NCI-H345 (cell line): ENCODE measurements at places on chromosomes 3 and 15.

- DNase-seq, result no peak
Observed at GRCh38 chr3:31166249-31166885, 271.9 kb upstream of the GADL1 start.

GRCh38 chr15:85692873-85693272 lies 101.9 kb downstream of the KLHL25 start:
- DNase-seq, result no peak

- no peak for DNase-seq
Observed at GRCh38 chr15:96409215-96410138, 79.0 kb downstream of the NR2F2 start.

GRCh38 chr3:68045976-68046375 lies 391.6 kb upstream of the SUCLG2 start:
- no peak for DNase-seq

- DNase-seq, result no peak
Observed at GRCh38 chr15:48765022-48765421, 45.8 kb downstream of the CEP152 start.

GRCh38 chr3:70383360-70383831 lies 71.0 kb upstream of the MDFIC2 start:
- DNase-seq, result no peak

GRCh38 chr3:197471221-197472010 lies 84.4 kb downstream of the BDH1 start:
- DNase-seq, result no peak

GRCh38 chr3:89046661-89047060 lies 60.8 kb upstream of the EPHA3 start:
- no peak for DNase-seq

GRCh38 chr15:65936282-65936681 lies 67.0 kb downstream of the RAB11A start:
- peak; percentile 23 for DNase-seq

DNA sequence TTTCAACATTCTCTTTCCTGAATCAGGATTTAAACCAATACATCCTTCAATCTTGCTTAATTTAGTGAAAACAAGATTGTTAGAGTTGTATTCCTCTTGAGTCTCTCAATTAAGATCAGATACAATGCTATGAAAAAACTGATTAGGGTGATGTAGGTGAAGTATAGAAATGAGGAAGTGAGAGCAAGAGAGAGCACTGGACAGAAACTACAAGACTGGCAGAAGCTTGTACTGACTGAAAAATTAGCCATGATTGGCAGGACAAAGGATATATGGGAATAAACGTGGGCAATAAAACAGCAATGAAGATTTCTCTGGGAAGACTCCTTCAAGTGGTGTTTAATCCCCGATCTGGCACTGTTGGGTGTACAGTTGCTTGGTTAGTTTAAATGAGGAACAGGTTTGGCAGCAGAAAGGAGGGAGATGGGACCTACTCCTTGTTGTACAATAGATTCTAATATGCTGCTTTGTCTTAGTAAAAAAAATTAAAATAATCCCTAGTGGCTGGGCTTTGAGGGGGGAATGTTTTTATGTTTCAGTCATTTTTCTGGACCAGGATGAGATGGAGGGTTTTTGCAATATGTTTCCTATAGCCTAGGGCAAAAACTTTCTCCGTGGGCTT lies 252.7 kb downstream of the SLC9A9 start:
- DNase-seq, result no peak

DNA sequence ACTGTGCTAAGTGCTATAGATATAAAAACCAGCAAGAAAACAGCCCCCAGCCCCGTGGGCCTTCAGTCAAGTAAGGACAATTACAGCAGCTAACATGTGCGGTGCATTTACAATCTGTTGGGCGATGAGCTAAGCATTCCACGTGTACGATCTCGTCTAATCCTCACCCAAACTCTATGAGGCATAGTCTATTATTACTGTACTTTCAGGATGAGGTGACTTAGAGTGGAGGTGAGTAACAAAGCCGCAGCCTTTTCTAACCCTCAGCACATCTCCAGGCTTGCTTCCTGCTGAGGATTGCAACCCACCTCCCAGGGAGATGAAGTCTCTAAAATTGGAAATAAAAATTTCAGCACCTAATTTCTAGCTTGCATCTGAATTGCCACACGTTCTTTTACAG lies 53.2 kb upstream of the MCF2L2 start:
- no peak for DNase-seq

- DNase-seq, result no peak
Observed at GRCh38 chr3:124221422-124221821, 229.5 kb upstream of the ROPN1 start.

- DNase-seq, result no peak
Observed at GRCh38 chr15:45168286-45168685, 19.5 kb downstream of the SHF start.

GRCh38 chr15:96340348-96340597 lies 9.8 kb downstream of the NR2F2 start:
- DNase-seq, result no peak

DNA sequence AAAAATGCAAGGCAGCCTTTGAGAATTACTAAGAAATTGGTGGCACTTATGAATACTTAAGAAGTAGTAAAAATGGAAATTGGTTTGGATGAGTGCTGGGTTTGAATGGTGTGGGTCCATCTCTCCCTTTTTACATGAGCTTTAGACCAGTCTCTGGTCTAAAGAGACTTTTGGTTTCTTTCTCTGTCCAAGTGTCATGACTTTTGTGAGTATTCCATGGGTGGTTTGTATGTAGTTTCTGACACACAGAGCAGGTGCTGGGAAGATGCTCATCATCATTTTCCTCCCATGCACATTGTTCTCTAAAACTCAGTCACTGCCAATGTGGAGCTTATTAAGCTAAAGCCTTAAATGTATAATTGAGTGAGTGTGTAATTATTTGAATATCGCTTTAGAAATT lies 63.5 kb downstream of the KAT2B start:
- no peak for DNase-seq

DNA sequence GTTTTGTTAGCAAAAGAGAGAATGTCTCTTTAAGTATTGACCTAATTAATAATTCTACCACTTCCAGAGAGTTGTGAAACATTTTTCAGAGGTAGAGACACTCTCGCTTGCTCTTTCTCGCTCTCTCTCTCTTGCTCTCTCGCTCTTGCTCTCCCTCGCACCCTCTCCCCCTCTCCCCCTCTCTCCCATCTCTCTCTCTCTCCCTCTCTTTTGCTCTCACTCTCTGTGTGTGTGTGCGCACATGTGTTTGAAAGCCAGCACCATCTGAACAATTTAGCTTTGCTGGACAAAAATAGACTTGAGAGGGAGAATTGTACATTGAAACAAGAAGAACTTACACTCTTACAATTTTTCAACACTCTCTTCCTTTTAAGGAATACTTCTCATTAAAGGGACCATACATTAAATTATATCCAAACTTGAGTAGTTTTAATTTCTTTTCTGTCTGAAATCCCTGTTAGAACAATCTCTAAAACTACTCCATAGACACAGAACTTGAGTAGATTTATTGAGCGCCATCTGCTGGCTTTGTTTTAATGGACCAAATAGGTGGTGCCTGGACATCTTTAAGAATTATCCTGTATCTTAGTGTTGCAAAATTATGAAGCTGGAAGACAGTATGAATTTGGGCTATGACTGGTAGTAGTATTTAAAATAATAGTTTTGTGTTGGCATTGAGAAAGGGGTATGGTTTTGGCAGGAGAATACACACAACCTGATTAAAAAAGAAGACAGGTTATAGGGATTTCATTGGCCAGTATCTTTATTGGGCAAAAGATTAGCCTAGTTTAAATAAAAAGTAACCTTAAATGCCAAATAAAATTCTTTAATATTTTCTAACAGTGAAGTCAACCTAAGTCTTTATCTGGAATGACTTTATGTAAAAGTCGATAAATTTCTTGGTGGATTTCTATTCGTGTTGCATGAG lies 124.6 kb downstream of the AKAP13 start:
- peak; percentile 8 for DNase-seq

DNA sequence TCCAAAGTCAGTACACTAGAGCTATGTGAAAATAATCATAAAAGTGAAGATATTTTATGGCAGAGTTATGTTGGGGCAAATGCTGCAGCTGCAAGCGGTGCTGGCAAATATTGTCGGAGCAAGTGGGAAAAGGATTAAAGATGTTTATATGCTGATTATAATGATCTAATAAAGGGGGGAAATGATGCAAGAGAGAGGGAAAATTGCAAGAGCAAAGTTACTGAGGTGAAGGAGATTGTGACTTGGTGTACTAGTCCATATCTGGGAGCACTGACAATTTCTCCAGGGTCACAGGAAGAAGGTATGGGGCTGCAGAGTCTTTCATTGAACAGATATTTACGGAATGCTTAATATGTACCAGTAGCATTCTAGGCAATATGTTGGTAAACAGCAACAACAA lies 45.8 kb downstream of the OPA1 start:
- DNase-seq, result no peak

- no peak for DNase-seq
Observed at GRCh38 chr3:21901484-21901883, 150.5 kb upstream of the ZNF385D start.

- DNase-seq, result no peak
Observed at GRCh38 chr3:153448151-153448829, 286.3 kb downstream of the RAP2B start.

GRCh38 chr3:59374818-59375211 lies 325.0 kb upstream of the CFAP20DC start:
- DNase-seq, result no peak

DNA sequence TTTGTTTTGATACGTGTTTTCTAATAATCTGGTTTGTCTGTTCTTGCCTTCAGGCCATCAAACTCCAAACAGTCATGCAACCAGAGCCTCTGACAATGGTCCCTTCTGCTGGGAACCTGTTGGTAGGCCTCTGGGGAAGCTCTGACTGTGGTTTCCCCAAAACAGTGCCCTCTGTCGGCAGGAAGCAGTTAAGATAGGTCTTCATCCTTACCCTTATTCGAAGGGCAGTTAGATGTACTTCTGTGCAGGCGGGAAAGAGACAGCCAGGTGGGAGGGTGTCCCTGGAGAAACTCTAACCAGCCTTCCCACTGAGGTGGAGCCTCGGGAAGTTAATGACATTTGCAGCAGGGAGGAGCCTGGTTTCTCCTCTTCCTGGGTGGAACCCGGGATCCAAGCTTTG lies 81.6 kb upstream of the CHMP2B start:
- DNase-seq, result no peak

DNA sequence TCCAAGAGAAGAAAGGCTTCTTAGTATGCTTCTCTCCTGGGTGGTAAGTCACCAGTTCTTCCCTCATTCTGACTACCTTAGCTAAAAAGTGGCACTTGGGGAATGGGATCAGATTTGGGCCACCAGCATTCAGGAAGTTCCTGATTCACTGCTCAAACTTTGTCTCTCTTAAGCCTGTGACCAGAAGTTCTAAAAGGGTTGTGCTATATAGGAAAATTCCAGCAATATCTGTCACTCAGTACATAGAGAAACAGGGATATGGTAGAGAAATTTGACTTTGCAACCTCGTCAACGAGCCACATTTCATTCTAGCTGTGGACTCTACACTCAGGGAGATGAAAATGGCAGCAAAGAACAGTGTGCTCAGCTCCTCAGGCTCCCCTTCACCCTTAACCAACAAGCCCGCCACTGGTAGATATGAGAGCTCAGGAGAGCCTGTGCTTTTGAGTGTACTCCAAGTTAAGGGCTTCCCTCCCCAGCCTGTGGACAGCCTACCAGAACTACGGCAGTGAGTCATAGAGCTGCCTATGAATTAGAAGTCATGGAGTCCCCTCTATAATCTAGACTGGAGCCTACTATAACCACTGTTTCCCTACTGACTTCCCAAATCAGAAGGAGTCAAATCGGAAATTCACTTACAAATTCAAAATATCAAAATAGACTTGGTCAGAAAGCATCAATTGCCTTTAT lies 52.6 kb upstream of the MYO5C start:
- no peak for DNase-seq

- DNase-seq, result no peak
Observed at GRCh38 chr15:69323893-69324430, 25.2 kb downstream of the PAQR5 start.

DNA sequence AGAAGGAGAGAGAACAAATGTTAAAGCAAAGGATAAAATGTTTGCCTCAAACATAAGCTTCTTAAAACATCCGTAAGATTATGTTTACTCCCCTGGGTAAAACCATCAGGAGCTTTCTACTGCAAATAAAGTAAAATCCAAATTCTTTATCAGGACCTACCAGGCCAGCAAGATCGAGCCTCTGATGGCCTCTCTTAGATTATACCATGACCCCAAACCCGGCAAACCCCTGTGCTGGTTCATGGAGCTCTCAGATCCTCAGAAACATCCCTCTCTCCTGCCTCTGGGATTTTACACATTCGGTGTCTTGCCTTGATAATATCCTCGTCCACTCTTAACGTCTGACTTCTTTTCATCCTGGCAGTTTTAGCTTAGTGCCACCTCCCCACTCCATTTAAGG lies 7.5 kb upstream of the TARS3 start:
- DNase-seq, result no peak

DNA sequence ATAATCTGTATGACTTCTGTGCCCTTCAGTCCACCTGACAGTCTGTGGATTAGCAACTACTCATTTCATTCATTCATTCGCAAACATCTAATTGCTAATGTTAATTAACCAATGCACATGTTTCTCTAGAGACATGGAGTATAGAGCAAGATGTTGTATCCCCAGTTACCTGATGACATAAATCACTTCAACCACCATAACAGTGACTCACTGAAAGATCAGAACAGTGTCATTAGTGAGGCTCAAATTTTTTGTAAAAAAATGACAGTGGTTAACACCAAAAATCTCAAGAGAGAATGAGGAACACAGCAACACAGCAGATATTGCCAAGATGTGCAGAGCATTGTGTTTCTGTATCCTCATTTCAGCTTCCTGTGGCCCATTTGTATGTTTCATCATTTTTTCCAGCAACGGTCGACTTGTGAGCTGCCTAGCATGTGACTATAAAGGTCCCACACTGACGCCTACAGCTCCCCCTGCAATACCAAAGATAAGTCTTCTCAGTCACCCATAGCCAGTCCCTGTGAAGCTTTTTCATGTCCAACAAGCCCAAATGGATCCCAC lies 3.7 kb upstream of the PLD1 start:
- DNase-seq, result no peak

DNA sequence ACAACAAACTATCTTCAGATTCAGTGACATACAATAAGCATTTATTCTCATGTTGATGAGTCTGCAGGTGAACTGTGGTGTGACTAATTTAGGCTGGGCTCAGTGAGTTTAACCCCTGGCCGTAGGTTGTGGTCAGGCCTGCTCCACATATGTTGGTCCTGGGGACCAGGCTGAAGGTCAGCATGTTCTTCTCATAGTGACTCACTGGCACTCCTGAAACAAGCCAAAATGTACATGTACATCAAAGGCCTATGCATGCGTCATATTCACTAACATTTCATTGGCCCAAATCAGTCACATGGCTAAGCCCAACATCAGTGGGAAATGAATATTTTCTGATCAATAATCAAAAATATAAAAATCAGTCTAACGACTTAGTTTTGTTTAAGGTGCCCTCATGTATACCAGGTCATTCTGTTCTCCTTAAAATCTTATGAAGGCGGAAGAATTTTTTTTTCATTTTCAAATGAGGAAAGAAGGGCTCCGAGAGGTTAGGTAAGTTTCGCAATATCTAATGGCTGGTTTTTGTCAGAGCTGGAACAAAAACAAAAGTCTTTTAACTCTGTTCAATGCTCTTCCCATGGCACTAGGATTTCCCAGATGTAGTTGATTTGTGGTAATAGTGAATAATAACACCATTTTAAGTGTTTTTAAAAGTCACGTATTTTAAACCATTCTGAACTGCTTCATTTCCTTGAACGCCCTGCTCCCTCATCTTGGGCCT lies 148.5 kb downstream of the MFSD1 start:
- DNase-seq, result no peak

GRCh38 chr3:8500989-8501370 lies 643 bp upstream of the LMCD1 start:
- DNase-seq, result no peak
